ENCODE measurements at places on chromosomes 2 and 18.

- no peak for DNase-seq
These were observed 17.9 kb downstream of the LPIN1 start for GRCh38 chr2:11764359-11764758.

DNA sequence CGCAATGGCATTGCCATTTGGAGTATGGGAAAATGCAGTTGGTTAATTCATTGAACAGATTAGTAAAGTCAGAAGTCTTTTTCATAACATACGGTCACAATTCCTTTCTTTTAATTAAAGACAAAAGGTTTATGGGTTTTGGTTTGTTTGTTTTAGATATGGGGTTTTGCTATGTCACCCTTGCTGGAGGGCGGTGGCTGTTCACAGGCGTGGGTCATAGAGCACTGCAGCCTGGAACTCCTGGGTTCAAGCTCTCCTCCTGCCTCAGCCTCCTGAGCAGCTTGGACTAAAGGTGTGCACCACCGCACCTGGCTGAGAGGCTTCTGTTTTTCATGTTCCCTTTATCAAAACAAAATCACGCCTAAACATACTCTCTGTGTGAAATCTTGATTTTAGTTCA, 18.7 kb upstream of the ELAC1 start:
- no peak for DNase-seq

DNA sequence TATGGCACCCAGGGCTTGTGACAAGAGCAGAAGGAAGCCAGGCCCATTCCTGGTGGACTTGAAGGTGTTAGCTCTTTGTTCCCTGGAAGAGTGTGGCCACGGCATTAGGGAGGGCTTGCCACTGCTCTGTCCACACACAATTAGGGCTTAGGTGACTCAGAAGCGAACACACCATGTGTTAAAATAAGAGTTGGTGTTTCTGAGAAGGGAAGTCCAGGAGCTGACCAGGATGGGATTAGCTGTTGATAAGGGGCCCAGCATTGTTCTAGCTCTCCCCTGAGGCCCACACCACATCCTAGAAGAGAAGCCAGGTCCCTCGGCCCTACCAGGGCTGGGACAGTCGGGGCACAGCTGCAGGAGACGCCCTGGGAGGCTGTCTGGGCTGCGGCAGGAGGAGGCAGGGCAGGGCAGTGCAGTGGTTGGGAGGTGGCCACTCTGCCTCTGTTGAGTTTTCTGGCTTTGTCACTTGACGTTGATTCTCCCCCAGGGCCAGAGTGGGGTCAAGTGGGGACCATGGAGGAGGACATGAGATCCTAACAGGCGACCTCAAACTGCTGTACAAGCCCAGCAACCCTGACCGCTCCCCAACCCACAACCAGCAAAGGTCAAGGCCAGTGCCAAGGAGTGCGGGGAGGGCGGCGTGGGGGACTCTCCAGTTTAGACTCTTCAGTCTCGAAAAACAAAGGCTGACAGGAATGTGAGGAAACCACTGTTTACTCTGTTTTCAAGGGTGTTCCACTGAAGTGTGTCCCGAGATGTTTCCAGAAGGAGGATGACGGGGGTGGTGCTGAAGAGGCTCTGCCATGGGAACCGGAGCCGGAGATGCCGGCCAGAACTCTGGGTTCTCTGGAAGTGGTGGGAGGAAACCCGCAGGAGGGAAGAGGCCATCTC, 16.8 kb downstream of the GNLY start:
- no peak for DNase-seq

DNA sequence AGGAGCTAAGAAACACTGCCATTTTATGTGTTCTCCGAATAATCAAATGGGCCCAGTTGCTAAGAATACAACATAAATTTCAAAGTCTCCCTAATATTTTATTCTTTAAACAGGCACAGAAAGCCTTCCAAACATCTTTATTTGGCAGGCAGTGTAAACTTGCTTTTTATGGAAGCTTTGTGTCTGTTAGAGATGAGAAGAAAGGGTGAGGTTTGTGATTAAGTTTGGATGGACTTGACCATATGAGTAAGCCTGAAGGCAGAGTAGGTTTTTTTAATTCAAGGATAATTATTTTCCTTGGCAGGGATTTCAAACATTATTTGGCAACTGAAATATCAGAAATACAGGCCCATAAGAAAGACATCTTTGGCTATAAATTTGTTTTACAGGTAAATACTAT, 62.9 kb downstream of the COX7A2L start:
- DNase-seq, result no peak

DNA sequence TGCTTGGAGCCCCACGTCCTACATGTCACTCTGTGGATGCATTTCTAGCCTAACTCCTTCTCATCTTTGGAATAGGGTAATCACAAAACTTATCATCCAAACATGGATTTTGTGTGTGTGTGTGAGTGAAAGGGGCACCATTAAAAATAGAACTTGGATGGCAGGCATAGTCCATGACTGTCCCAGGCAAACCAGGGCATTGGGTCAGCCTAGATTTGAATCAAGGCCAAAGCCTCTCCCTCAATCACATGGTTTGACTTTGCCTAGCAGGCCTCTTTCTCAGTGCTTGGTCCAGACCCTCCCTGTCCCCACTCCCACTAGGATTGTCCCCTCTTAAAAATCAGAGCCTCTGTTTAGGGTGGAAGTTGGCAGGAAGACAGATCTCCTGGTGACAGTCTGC, 67.4 kb upstream of the BCL2L11 start:
- no peak for DNase-seq

DNA sequence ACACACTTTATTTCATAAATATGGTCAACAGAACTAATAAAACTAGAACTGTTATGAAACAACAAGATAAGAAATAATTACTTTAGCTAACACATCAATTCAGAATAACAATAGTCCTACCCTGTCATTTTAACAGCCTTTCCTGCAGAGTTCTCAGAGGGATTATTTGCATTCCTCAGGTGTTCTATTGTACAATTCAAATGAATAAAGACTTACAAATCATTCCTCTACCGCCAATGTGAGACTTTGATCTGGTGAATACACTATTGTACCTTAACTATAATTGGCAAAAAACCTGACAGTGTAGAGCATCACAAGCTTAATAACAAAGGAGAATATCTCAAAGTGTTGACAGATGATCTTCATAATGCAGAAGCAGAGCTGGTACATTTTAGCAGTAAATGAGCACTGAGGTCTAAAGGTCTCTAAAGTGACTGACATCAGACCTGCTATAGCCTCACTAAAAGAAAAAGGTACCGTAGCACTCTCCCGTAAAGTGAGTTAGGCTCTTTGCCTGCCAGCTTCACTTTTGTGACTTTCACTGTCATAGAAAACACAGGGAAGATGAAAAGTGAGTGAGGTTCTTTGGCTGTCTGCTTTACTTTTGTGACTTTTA, 118.8 kb upstream of the SP3 start:
- DNase-seq, result no peak

GRCh38 chr2:57677296-57677695, 369.3 kb upstream of the VRK2 start:
- DNase-seq, result no peak

DNA sequence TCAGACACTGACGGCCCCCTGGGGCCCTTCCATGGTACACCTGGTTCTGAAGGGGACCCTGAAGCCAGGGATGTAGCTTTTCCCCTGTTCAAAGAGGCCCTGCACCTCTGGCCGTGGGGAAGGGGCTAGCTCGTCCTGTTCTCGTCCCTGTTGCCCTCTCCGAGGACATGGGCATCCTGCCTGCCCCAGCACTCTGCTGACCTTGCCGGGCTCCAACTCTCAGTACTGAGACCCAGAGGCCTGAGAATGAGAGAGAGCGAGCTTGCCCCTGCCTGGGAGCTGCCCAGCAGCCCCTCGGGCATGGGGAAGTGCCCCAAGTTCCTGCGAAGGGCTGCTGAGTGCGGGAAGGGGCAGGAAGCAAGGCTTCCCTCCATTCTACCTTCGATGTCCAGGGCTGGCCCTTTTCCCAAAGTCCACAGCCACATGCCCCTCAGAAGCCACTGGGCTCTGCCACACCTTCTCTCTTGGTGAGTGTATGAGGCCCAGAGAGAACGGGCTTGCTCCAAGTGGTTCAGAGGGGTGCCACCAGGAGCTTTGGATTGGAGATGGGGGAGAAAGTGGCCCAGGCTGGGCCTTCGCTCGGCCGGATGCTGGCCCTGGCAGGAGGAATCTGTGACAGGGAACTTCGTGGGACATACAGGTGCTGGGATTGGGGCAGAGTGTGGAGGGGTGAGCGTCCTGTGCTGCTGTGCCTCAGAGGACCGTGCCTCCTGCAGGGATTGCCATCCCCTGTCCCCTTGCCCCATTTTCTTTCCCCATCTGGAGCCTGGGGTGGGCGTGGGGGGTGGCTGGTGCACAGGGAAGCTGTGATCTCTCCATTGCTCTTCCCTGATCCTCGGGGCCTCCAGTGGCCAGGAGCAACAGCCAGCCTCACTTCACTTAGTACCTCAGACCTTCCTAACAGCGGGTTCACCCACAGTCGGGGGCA, 50.8 kb downstream of the KCNIP3 start:
- DNase-seq, result no peak

GRCh38 chr2:96404446-96405373, 69.1 kb downstream of the NCAPH start:
- DNase-seq, result peak; percentile 68

GRCh38 chr2:227780981-227781615, 32.5 kb upstream of the CCL20 start:
- no peak for DNase-seq

GRCh38 chr2:242031481-242032019, 162.0 kb downstream of the RTP5 start:
- no peak for DNase-seq

DNA sequence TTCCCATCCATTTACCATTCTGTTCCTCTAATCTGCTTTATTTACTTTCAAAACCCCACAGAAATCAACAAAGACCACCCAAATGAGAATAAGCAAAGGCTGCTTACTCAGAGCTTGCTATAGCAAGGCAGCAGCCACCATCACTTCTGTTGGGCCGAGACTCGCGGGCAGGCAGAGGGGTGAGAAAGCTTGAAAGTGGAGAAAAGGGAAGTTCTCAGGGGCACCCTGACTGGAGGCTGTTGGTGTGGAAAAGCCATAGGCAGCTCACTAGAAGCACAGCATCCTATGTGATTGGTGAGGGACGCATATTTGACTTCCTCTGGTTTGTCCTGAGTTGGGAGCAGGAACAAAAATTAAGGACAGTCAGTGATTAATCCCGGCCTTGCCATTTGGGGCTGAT, 269.7 kb upstream of the THSD7B start:
- DNase-seq, result no peak

DNA sequence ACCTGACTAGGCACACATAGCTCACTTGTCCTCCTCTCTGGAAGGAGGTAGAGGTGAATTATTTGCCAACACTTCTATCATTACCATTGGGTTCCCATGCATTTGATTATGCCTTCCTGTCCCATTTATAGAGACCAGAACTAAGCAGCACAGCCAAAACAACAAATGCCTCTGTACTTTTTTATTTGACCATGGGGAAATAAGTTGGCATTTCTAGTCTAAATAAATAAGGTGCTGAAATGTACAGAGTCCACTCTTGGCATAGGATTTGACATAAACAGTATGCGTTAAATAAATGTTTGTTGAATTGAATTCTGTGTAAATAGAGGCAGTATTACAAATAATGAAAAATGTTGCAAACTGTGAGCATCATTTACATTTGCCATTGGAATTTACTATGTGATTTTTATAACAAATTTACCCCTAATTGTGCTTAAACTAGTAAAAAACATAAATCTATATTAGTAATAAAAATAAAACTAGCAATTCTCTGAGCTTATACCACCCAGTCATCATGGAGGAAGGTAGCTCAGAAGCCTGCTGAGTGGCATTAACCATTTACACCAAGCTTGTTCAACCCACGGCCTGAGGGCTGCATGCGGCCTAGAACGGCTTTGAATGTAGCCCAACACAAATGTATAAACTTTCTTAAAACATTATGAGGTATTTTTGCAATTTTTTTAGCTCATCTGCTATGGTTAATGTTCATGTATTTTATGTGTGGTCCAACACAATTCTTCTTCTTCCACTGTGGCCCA, 367.8 kb downstream of the FIGN start:
- no peak for DNase-seq

GRCh38 chr2:172944794-172945509, 130.7 kb upstream of the MAP3K20 start:
- no peak for DNase-seq

GRCh38 chr2:28327581-28327955, 65.1 kb upstream of the FOSL2 start:
- no peak for DNase-seq

GRCh38 chr2:192887337-192887736, 692.6 kb upstream of the TMEFF2 start:
- DNase-seq, result no peak

DNA sequence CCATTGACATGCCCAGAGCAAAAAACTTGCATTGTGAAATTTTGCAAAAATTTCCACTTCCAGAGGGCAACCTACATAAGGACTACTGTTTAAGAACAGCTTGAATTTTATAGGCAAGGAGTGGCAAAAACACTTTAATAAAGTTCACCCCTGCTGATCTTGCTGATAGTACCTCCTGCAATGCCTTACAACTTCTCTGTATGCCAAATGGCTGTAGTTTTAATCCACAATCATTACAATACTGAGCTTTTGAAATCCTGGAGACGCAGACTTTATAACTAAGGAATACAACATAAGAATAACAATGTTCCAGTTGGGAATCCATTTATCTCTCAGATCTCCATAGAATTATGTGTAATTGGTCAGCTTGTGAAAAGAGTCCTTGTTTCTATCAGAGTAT, 247.5 kb downstream of the KCNJ3 start:
- DNase-seq, result no peak

GRCh38 chr2:6755456-6755855, 110.3 kb downstream of the CMPK2 start:
- no peak for DNase-seq

DNA sequence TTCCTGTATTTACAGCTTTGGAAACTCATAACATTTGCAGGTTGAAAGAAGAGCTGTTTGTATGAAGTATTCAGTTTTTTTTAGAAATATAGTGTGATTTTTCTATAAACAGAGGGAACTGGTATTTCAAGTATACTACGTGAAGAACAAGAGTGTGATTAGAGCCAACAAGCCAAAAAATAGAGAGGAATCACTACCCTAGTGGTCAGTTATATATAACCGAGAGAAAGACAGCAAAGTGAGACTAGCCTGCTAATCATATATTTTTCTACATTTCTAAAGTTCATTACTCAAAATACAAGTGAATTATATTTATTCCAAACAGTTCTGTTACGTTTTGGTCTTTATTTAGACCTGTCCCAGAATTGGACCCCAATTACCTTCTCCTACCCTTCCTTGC, 444.8 kb upstream of the NRP2 start:
- no peak for DNase-seq

DNA sequence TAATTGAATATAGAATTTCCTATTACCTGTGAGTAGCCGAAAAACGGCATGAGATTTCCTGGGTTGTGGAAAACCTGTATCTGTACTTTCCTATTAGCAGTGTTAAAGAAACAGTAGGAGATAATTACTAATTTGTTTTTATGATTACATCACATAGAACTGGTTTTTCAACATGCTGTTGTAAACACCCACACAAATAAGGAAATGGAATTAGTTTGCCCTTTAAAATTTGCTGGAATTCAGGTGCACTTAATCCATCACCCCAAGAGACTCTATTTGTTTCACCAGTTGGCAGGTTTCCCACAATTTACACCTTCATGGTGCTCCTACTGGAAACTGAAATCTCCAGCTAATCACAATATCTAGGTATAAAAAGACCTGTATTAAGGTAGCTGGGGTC, 274.1 kb upstream of the SLC8A1 start:
- no peak for DNase-seq
